ENCODE measurements at places on chromosomes 12 and 14. TPM values are rescaled to one million over a fixed set of nuclear protein-coding genes. Genes with fewer than 3 reads are reported as not detected.

The KRT85 gene
- not detected for polyA plus RNA-seq

The STON2 gene
- polyA plus RNA-seq = 9.5 TPM

- DNase-seq = no peak
Measured at GRCh38 chr12:19220205-19220604, 90.7 kb downstream of the PLEKHA5 start.

GRCh38 chr12:57780284-57780897, 2.2 kb upstream of the TSFM start:
- DNase-seq = no peak

GRCh38 chr14:105476097-105476830, 1.6 kb downstream of the CRIP2 start:
- peak; percentile 39 for DNase-seq

DNA sequence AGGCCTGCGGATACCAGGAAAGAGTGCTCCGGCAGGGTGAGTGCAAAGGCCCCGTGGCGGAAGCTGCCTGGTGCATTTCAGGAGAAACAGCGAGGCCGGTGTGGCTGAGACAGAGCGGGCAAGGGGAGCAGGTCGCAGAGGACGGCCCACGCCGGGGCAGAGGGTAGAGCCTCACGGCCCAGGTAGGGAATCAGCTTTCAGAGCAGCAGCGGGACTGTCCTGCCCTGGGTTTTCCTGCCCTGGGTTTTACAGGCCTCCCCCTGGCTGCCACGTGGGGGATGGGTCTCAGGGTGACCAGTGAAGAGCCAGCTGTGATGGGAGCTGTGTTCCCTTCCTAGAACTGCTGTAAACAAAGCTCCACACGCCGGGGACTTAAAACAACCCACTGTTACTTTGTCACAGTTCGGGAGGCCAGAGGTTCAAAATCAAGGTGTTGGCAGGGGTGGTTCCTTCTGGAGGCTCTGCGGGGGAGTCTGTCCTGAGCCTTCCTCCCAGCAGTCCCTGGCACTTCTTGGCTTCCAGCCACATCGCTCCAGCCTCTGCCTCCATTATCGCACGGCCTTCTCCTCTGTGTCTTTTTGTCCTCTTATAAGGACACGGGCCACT, 10.4 kb downstream of the NCOR2 start:
- DNase-seq = no peak

- no peak for DNase-seq
Measured at GRCh38 chr12:127745469-127746212, 521.3 kb upstream of the TMEM132C start.

DNA sequence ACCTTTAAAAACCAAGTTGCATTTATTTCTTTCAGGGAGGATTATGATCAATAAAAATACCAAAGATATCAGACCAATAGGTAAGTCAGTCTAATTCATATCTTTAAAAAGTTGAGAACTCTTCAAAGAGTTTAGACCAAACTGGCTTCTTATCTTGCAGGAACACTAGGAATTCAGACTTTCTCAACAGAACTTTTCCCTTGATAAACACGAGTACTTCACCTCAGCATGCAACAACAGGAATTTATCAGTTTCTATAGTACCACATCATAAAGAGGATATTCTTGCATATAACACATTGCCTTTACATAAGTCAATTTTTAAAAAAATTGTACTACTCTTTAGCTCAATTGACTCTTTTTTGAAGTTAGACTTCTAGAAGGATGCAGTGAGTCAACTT, 68.2 kb downstream of the DNAI7 start:
- DNase-seq = no peak

DNA sequence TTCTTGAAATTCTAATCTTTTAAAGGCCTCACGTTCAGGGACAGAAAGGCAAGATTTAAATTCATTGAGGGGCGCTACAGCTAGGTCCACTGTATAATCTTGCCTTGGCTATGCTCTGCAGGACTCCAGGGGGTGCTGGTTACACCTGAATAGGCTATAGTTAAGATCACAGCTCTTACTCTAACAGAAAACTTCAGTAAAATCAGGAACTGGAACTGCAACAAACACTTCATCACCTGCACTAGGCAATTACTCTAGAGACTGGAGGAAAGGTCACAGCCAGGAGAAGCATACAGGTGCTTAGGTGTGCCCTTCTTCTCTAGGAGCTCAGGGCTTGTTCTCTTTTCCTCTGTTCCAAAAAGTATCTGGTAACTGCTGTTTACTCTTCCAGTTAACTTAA, 20.9 kb downstream of the SLCO1C1 start:
- DNase-seq = peak; percentile 80

DNA sequence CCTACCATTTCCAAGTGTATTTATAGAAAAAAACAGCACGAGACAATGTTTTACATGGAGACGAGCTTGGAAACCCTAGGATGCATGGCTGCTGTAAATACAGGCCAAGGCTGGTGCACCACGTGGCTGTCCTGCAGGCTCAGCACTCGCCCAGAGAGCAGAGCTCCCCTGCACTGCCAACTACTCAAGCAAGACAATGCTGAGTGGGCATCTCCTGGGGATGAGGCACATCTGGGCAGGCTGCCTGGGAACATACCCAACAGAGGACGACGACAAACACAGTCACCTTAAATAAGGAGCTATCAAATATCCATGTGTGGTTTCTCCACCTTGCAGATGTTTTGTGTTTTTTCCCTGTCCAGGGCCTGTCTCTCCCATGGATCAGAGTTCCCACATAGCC, 128.3 kb upstream of the PRMT8 start:
- DNase-seq = no peak

- DNase-seq = peak; percentile 66
Measured at GRCh38 chr12:109462868-109463692, 14.0 kb downstream of the KCTD10 start.

The NGB gene
- 0.21 TPM for polyA plus RNA-seq

- no peak for DNase-seq
Measured at GRCh38 chr12:81499809-81500208, 259.3 kb downstream of the PPFIA2 start.

DNA sequence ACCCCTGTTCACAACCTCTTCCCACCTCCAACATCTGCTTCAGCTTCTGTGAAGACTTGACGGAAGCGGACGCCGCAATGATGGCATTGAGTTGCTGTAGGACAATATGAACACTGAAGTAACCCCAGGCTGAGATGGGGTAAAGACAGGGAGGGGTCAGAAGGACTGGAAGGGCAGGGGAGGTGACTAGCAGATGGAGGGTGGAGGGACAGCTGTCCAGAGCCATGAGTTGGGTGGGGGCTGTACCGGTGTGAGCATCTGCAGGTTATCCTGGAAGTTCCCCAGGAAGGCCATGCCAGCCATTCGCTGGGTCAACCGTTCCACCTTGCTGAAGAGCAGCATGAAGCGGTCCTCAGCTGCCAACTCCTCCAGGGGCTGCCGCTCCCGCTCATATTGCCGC, 26.1 kb downstream of the PRPF40B start:
- no peak for DNase-seq

The CLEC12A gene
- polyA plus RNA-seq = not detected

- DNase-seq = no peak
Measured at GRCh38 chr12:106984588-106985137, 2.3 kb downstream of the MTERF2 start.

DNA sequence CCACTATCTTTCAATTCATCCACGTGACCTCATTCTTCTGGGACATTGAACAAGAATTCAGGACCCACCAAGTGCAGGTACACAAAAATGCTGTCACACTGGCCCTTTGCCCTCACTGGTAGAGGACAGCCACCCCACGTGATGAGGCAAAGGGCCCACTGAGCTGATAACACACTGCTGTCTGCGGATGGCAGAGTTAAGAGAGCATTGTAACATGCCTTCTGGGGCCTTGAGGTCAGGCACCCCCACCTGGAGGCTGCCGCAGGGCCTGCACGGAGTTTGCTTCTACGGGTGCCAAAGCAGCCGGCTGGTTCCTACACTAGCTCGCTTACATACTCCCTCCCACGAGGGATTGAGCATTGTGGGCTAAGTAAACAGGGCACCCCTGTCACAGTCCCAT, 101.0 kb downstream of the LRIG3 start:
- DNase-seq = peak; percentile 69

The KLRF1 gene
- polyA plus RNA-seq = 0.50 TPM

The KRT72 gene
- polyA plus RNA-seq = not detected

GRCh38 chr12:67876305-67876915, 112.8 kb upstream of the IFNG-AS1 start:
- peak; percentile 24 for DNase-seq

DNA sequence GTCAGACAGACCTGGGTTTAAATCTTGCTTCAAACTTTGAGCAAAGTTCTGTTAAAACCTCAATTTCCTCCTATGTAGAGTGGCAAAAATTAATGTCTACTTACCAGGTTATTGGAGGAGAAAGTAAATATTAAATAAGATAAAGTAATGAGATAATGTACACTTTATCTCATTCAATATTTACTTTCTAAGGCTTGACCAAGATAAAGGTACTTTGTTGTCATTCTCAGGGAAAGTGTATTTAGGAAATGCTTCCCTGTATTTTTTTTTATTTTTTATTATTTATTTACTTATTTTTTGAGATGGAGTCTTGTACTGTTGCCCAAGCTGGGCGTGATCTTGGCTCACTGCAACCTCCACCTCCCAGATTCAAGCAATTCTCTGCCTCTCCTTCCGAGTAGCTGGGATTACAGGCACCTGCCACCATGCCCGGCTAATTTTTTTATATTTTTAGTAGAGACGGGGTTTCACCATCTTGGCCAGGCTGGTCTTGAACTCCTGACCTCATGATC, 4.7 kb downstream of the FAM161B start:
- DNase-seq = no peak

DNA sequence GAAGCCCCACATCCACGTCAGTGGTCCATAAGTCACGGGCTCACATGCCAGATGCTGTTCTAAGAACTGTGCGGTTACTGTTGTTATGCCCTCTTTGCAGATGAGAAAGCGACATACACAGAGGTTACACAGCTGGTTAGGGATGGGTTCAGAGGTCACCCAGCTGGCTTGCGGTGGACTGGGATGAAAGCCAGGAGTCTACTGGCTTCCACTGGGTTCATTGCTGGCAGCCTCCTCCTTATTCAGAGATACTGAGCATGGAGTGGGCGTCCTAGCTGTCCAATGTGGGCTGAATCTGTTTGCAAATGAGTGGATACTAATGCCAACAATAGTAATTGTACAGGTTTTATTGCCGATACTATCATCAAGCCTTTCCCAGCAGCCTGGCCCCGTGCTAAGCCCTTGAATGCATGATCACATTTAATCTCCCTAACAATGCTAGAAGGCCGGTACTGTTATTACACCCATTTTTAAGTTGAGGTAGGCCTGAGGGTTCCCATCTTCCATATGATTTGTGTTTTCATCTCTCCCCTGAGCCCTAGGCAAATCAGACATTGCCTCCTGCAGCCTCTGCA, 129.1 kb downstream of the PLXNC1 start:
- DNase-seq = no peak

The LALBA gene
- polyA plus RNA-seq = not detected

- no peak for DNase-seq
Measured at GRCh38 chr12:127749416-127749815, 517.6 kb upstream of the TMEM132C start.

The KLHL42 gene
- polyA plus RNA-seq = 8.0 TPM

The COX8C gene
- 0.73 TPM for polyA plus RNA-seq

GRCh38 chr12:25189656-25190055, 5.3 kb downstream of the DNAI7 start:
- no peak for DNase-seq

- DNase-seq = no peak
Measured at GRCh38 chr12:54840244-54840865, 14.0 kb upstream of the MUCL1 start.

The NKX2-1 gene
- not detected for polyA plus RNA-seq

DNA sequence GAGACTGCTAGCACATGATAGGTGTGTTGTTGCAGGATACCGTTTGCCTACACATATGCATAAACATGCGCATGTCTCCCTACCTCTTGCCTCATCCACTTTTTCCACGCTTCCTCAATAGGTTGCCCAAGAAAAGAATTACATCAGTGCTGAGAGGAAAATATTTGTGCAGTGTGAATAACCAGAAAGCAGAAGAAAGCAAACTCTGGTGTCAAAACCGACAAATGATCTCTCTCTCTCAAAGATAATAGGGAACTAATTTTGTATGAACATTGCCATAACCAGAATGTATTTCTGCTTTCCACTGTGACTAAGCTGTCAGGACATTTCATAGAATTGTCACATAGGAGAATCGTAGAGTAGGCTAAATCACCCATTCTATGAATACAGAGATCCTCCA, 1.3 kb downstream of the CLEC7A start:
- no peak for DNase-seq

DNA sequence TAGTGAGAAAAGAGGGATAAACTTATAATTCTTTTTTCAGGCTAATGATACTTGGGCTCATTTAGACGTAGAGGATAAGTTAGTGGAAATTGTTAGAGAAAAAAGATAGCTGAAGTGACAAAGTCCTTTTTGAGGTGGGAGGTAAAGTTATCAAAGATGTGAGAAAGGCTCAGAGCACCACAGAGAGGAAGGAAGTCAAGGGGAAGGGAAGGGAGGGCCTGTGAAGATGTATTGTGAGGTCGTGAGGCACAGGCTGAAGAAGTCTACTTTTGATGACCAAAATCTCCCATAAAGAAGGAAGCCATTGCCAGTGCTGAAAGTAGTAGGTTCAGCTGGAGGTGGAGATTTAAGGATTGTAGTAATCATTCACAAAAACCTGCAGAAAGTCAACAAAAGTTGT, 19.4 kb upstream of the PTGDR start:
- DNase-seq = no peak

DNA sequence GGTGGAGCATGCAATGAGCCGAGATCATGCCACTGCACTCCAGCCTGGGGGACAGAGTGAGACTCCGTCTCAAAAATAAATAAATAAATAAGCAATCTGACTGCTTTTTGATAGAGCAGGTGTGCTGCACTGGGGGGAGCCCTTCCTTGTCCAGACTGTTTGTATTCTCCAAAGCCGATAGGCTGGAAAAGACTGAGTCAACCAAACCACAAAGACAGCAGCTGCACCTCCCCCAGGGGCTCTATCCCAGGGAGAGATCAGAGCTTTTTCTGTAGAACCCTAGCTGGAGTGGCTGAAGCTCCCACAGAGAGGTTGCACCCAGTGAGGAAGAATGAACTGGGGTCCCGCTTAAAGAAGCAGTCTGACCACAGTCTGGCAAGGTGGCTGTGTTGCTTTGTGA, 45.8 kb upstream of the LALBA start:
- DNase-seq = no peak

GRCh38 chr14:25252793-25253192, 202.8 kb upstream of the STXBP6 start:
- no peak for DNase-seq

The TCL1B gene
- polyA plus RNA-seq = 4.7 TPM

The PLEKHH1 gene
- 14.7 TPM for polyA plus RNA-seq
